ENCODE measurements at places on chromosomes 1 and 21.

- no peak for DNase-seq
Observed at GRCh38 chr1:209911746-209912145, 26.3 kb upstream of the SYT14 start.

DNA sequence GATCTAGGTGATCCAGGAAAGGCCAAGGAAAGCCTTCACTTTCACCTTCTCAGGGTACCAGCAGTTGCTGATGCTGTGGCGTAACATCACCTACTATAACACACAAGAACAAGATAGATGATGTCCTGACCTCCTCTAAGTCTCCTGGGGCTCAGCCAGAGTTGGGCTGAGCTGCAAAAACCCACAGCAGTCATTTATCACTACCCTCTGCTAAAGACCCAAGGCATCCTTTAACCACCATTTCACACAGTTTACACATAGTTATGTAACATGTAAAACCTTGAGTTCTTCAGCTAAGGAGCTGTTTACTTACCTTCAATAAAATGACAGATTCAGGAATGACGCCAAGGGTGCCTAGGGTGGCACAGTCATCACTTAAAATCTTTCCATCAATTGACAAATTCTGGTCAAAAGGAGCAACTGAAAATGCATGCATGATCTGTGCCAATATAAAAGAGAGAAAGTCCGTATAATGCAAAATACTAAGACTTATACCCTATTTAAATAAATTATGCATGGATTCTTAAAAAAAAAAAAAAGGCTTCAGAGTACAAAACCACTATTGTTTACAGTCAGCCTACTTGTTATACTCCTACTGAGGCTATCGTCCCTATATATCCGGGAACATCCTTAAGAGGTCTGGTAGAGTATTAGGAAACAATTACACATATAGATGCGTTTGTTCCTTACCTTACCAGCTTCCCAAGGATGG is 20.7 kb upstream of the RAP1GAP start:
- DNase-seq = no peak

DNA sequence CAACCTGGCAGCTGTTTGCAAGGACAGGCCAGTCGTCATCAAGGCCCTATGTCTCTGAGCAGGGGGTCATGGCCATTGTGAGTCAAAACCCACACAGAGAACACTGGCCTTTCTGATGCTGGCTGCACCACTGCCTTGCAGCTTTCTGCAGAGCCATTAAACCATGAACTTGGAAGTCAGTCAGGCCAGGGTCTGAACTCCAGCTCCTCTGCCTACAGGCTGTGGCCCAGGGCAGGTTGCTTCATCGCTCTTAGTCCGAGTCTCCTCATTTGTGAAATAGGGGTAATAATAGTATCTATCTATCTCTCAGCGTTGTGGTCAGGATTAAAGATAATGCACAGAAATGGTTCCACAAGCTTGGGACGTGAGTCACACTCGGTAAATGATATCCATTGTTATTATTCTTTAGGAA is 35.8 kb upstream of the HIVEP3 start:
- no peak for DNase-seq

DNA sequence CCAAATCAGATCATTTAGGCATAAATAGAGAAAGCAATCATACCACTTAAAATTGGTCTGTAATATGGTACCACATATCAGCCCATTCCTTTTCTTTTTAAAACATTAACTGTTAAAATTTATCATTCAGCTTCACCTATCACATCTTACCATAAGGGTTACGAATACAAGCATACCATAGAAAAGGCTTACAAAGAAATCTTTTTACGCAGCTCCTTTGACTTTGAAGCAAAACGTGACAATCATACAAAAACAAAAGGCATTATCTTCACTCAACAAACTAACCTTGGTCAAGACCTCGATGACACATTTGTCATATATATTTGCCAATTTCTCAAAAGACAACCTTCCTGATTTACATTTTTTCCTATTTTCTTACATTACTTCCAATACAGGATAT is 169.0 kb downstream of the SMYD3 start:
- DNase-seq = no peak

- DNase-seq = no peak
Observed at GRCh38 chr21:36723371-36723881, 24.5 kb downstream of the SIM2 start.

DNA sequence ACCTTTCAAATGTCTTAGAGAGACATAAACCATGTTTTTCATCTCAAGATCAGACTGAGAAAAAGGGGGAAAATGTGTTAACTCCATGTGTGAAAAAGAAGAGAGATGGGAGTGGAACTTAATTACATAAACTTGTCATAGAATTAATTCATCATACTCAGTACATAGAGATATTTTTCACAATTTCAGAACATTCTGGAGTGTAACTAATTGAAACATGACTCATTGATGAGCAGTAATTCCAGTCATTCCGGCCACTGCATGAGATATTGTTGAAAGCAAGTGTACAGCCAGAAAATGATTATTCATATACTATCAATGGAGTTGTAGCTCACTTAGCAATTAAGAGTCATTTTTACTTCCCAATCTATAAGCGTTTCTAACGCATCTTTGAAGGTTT is 739.3 kb downstream of the LTN1 start:
- no peak for DNase-seq

- no peak for DNase-seq
Observed at GRCh38 chr1:162954824-162955223, 93.8 kb upstream of the CCDC190 start.
